ENCODE measurements at places on chromosomes 4 and X.

DNA sequence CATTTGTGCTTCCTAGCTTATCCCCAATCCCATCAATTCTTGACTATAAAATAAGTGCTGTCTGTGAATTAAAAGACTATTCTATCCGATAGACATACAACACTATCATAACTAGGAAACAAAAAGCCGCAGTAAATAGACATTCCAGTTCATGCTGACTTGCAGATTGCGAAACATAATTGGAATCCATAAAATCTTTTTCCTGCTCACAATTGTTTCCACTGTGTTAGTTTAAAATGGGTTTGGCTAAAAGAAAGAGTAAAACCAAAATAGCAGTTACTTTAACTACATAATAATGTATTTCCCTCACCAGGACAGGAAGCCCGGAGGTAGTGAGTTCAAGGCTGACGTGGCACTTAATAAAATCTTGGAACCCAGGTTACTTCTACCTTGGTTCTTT lies 17.2 kb downstream of the SMIM31 start:
- H3K27ac ChIP-seq, result no peak overlapping the region
- H3K4me3 ChIP-seq, result no peak overlapping the region
- peaks cover 18% of the 10 kb centered on the region for H3K27me3 ChIP-seq
- no peak for DNase-seq

DNA sequence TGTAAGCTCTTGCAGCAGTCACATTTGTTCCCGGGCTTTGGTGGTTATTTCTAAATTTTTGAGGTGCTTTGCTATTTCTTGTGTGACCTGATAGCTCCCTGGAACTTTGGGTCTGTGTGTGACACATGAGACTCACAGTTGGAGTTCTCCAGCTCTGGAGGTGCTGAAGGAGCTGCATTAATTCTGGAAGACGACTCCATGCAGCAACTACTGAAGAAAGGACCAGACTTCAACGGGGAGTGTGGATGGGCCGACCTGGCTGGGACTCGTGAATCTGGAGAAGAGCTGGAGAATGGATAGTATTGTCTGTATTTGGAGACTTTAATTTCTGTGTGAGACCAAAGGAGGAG lies 1.5 kb downstream of the MRFAP1 start:
- DNase-seq, result no peak
- H3K4me3 ChIP-seq, result peak overlapping the region; percentile 99
- peaks cover 35% of the 10 kb centered on the region for H3K36me3 ChIP-seq
- peaks cover 23% of the 10 kb centered on the region for H3K4me1 ChIP-seq
- H3K27me3 ChIP-seq, result no peaks in the 10 kb centered on the region

- H3K27ac ChIP-seq, result no peak overlapping the region
- no peak for DNase-seq
- no peak overlapping the region for H3K4me3 ChIP-seq
- H3K27me3 ChIP-seq, result no peaks in the 10 kb centered on the region
These were observed 5.2 kb downstream of the SH3KBP1 start for GRCh38 chrX:19882066-19882775.

DNA sequence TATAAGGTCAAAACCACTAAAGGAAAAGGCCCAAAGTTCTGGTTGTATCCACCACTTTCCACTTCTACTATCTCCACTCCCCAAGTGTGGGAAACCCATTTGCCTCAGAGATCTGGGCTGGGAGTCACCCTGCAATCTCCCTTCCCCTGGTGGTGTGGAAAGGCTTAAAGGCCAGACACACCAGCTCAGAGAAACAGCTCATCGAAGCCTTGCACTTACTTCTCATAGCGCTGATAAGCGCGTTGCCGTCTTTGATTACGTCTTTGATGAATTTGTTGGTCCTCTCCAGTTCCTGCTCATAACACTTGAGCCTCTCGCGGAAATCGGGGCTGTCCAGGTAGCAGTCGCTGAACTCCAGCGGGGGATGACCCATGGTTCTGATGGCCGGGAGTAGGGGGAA lies 647 bp downstream of the OPHN1 start:
- no peak overlapping the region for H3K27ac ChIP-seq
- H3K4me3 ChIP-seq, result no peak overlapping the region
- H3K36me3 ChIP-seq, result no peaks in the 10 kb centered on the region
- no peak for DNase-seq

- no peaks in the 10 kb centered on the region for H3K4me1 ChIP-seq
- no peak overlapping the region for H3K4me3 ChIP-seq
- H3K27ac ChIP-seq, result no peak overlapping the region
- no peaks in the 10 kb centered on the region for H3K27me3 ChIP-seq
These were observed 330.4 kb upstream of the SFRP2 start for GRCh38 chr4:154119317-154119716.

DNA sequence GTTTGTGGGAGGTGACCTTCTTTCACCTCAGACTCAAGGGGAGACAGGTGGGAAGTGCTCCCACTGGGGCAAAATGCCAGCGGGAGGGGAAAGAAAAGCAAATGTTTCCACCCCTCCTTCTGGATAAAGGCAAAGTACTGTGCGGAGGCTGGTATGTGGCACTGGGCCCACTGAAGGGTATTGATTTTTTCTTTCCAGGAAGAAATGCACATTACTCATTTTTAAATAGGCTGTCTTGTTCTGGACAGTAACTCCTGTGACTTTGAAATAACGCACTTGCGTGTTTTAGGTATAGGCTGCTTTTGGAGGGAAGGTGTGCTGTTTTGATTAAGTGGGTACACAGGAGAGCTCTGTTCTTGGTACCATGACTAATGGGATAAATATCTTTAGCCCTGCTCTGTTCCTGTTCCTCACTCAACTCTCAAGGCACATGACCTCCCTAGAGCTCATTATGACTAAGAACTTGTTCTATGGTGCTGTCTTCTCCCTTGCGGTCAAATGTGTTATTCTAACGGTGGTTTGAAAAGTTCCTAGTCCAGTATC lies 40.7 kb upstream of the MBTPS2 start:
- DNase-seq, result no peak
- H3K27me3 ChIP-seq, result no peaks in the 10 kb centered on the region
- H3K4me3 ChIP-seq, result no peak overlapping the region
- H3K36me3 ChIP-seq, result no peaks in the 10 kb centered on the region

DNA sequence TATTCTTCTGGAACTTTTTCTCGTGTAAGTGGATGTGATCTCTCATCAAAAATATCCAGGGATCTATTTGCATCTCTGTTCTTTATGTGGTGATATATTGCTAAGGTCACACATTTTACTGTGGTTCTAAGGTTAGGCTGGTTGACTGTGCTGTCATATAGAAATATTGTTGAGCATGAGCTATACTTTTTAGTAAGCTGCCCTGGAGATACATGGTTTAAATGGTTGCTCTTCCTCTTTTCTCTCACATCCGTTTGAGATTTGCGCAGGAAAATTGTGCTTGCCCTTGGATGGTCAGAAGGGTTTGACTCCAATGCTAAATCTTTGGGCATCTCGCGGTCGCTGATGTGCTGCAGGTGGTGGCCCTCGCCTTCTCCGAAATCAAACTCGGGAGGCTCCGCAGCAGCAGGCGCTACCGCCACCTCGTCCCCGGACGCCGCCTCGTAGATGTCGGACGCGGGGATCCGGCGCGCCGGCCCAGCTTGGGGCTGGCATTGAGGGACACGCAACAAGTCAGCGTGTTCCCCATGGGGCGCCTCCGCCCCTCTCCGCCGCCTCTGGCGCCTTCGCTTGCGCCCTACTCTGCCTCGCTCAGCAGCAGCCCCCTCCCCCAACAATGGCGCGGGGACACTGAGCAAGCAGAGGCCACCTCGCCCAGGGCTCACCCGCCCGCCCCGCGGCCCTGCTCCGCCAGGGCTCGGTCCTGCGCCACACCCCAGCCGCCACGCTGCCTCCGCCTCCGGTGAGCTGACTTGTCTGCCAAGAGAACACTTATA lies 154.5 kb downstream of the MSN start:
- peak; percentile 45 for DNase-seq
- no peak overlapping the region for H3K27ac ChIP-seq
- H3K4me3 ChIP-seq, result peak overlapping the region; percentile 60
- peaks cover 9% of the 10 kb centered on the region for H3K36me3 ChIP-seq
- H3K27me3 ChIP-seq, result peaks cover 5% of the 10 kb centered on the region
- peaks cover 9% of the 10 kb centered on the region for H3K4me1 ChIP-seq

DNA sequence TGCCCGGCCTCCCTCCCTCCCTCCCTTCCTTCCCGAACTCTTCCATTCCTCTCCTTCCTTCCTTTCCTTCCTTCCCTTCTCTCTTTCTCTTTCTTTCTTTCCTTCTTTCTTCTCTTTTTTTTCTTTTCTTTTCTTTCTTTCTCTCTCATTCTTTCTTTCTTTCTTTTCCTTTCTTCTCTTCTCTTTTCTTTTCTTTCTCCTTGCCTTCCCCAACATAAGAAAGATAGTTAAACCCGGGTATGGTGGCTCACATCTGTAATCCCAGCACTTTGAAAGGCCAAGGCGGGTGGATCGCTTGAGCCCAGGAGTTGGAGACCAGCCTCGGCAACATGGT lies 25.4 kb downstream of the NSD2 start:
- DNase-seq, result no peak
- H3K4me3 ChIP-seq, result no peak overlapping the region
- peaks cover 45% of the 10 kb centered on the region for H3K36me3 ChIP-seq
- H3K27ac ChIP-seq, result no peak overlapping the region
- no peaks in the 10 kb centered on the region for H3K27me3 ChIP-seq

DNA sequence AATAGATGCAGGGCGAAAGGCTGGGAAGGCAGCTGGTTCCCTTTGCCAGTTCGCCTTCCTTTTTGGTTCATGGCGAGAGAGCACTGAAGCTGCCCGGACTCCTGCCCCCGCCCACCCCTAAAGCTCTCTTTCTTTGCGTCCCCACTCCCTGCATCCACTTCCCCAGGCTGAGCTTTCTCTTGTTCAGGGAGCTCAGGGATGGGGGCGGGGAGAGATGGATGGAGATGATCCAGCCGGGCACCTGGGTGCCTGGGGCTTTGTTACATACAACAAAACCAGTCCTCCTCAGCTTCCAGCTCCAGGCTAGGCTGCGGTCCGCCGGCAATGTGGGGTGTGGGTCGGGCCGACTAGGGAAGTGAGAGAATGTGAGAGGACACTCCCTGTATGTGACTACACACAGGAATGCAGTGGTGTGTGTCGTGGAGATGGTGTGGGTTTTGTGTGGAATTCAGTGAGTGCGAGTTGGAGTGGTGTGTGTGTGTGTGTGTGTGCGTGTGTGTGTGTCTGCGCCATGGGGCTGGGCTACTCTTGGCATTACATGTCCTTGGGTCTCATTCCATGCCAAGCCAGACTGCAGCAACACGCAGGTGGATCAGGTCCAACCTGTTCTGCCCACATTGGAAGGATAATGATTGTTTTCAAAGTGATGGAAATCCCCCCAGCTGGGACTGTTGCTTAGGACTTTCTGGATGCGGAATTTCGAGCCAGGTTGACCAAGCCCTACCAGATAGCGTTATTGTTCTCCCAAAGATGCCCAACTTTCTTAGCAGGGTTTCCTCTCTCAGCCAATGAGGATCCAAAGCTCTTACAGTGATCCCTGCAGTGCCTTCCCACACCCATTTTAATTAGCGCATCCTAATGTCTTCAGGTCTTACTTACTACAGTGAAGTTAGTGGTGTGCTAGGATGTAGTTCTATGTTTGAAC lies 149.4 kb upstream of the CHRDL1 start:
- no peak overlapping the region for H3K27ac ChIP-seq
- H3K4me3 ChIP-seq, result no peak overlapping the region
- no peaks in the 10 kb centered on the region for H3K4me1 ChIP-seq
- DNase-seq, result no peak
- no peaks in the 10 kb centered on the region for H3K36me3 ChIP-seq
- peaks cover 24% of the 10 kb centered on the region for H3K27me3 ChIP-seq

DNA sequence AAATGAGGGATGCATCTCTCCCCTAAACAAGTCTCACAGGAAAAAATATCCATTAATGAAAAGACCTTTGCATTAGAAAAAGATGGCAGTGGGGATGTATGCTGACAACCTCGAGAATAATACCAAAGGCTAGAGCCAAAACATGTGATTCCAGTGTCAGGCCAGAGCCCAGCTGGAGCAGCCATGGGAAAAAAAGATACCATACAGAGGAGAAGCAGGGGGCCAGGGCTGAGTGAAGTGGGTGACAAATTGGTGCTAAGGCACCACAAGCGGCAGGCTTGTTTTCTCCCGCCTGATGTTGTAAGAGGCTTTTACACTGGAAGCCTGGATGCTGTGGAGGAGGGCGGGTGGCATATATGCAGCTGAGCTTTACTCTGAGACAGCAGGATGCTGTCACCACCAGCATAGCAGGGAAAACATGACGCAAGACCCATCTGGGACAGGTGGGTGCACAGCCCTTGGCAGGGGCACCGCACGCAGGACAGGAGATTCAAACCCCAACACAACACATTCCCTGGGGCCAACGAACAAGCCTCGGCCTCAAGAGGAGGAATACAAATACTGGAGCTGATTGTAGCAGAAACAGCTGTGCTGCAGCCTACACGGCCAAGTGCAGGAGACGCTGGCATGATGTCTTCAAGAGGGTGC lies 91.9 kb downstream of the TSPAN5 start:
- no peak overlapping the region for H3K4me3 ChIP-seq
- no peak for DNase-seq
- no peak overlapping the region for H3K27ac ChIP-seq

GRCh38 chr4:159041054-159042034 lies 61.5 kb upstream of the RAPGEF2 start:
- no peak overlapping the region for H3K4me3 ChIP-seq
- no peak for DNase-seq
- H3K27ac ChIP-seq, result no peak overlapping the region
- H3K4me1 ChIP-seq, result peaks cover 5% of the 10 kb centered on the region

GRCh38 chr4:118259111-118259510 lies 93.7 kb downstream of the PRSS12 start:
- no peak overlapping the region for H3K4me3 ChIP-seq
- no peak overlapping the region for H3K27ac ChIP-seq
- no peaks in the 10 kb centered on the region for H3K4me1 ChIP-seq
- peaks cover 16% of the 10 kb centered on the region for H3K27me3 ChIP-seq

- H3K27ac ChIP-seq, result peak overlapping the region; percentile 26
- no peak overlapping the region for H3K4me3 ChIP-seq
- peaks cover 19% of the 10 kb centered on the region for H3K4me1 ChIP-seq
- no peak for DNase-seq
- peaks cover 6% of the 10 kb centered on the region for H3K36me3 ChIP-seq
These were observed 44.8 kb upstream of the HERC6 start for GRCh38 chr4:88333741-88334405.

GRCh38 chr4:9832640-9833039 lies 51.2 kb downstream of the DRD5 start:
- no peak for DNase-seq
- H3K27ac ChIP-seq, result no peak overlapping the region
- peaks cover 1% of the 10 kb centered on the region for H3K36me3 ChIP-seq
- H3K4me3 ChIP-seq, result no peak overlapping the region

DNA sequence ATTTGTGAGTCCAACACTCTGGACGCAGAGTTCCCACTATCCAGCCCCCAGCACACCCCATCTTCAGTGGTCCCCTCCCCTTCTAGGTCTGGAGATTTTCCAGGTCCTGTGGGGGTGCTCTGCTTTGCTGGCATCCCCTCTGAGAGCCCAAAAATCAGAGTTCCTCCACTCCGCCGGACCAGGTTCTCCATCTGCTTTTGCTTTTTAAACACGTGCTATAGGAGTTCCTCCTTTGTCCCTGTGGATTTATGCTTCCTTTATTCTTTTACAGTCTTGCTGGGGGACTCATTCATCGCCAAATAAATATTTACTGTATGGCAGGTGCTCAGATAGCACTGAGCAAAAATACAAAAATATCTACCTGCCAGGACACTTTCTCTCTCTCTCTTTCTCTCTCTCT lies 324.7 kb downstream of the STK32B start:
- no peaks in the 10 kb centered on the region for H3K4me1 ChIP-seq
- no peaks in the 10 kb centered on the region for H3K27me3 ChIP-seq
- no peak for DNase-seq
- H3K36me3 ChIP-seq, result no peaks in the 10 kb centered on the region
- no peak overlapping the region for H3K27ac ChIP-seq

GRCh38 chr4:48093991-48094416 lies 40.0 kb downstream of the TXK start:
- H3K27ac ChIP-seq, result no peak overlapping the region
- H3K27me3 ChIP-seq, result no peaks in the 10 kb centered on the region
- H3K36me3 ChIP-seq, result peaks cover 24% of the 10 kb centered on the region
- DNase-seq, result no peak
- no peak overlapping the region for H3K4me3 ChIP-seq

Data from activated CD8-positive, alpha-beta memory T cell treated with anti-CD3 and anti-CD28 coated beads, Interleukin-2, amount 10 ng/mL, durations not matched to agents 7 days and 5 days (primary cell).